ENCODE measurements at places on chromosomes 7 and 10.
A peak's percentile ranks its signal among the peaks of the same experiment; 100 is the strongest.

- DNase-seq = peak; percentile 7
These were observed 63.8 kb upstream of the NPS start for GRCh38 chr10:127485153-127485857.

DNA sequence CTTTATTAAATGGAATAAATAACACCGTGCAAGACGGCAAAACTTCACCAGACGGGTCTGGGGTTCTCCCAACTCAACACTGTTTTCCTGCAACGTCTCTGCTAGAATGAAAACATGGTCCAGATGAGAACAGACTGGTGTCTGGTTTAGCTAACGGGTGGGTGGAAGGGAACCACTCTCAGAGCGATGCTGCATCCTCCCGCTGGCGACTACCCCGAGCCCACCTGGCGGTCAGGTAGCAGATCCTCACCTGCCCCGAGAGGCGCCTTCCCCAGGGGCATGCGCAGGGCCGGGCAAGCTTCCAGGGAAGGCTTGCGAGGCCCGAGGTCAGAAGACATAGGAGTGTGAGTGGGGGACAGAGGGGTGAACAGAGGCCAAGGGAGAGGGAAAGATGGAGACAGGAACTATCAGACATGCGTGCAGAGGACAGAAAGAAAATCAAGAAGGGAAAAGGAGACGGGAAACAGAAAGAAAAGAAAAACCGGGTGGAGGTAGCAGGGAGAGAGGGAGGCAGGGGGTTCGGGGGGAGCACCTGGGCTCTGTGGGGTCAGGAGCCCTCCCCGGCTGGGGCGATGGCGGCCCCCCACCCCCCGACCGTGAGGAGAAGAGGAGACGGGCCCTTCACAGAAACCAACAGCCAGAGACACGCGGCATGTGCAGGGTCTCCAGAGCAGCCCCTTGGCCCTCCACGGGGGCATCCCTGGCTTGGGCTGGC lies 222.0 kb downstream of the MAD1L1 start:
- no peak for DNase-seq

DNA sequence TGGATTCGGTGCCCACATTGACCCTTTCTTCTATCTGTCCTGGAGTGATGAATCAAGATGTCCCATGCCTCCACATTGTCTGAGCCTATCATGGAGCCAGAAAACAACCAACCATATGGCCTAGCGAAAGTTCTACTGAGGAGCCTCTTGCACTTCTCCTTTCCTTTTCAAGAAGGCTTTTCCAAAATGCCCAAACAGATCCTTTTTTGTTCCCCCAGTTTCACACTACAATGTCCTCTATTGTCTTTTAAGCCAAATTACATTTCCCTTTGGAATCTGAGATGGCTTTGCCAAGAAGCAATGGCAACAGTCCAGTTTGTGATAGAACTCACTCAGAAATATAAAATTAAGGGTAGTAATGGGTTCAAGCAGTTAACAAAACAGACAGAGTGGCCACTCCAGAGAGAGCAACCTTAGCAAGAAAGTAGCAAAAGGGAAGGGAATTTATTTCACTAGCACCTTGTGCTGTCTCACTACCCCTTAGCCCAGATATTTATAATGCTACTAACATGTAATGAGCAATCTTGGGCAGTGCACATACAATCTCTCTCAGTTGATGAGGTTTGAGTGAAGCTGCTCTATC lies 194.6 kb upstream of the PDE1C start:
- DNase-seq = no peak

DNA sequence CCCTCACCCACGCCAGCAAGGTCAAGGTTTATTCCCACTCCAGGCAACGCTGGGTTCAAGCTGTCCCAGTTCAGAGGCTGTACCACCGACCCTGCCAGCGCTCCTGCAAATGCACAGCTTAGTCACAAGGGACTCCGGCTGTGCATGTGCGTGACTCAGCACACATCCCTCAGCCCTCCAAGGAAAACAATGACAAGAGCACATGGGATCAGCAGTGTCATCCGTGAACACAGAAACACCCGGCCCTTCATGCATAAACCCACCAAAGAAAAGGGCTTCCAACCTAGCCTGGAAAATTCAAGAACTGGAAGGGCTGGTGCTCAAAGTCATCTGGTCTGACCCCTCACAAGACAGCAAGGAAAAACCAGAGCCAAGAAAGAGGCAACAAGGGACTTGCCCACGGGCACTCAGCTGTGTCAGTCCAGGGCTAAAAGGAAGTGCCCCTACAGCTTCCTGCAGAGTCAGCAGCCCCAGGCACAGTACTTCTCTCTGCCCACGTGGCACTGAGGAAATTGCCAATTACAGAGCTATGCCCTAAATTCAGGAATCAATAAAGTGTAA lies 106.1 kb downstream of the KCNMA1 start:
- no peak for DNase-seq

- DNase-seq = no peak
These were observed 92.4 kb downstream of the GLI3 start for GRCh38 chr7:42144604-42145003.

- no peak for DNase-seq
These were observed 110.8 kb upstream of the PPP2R2D start for GRCh38 chr10:131790021-131790420.

DNA sequence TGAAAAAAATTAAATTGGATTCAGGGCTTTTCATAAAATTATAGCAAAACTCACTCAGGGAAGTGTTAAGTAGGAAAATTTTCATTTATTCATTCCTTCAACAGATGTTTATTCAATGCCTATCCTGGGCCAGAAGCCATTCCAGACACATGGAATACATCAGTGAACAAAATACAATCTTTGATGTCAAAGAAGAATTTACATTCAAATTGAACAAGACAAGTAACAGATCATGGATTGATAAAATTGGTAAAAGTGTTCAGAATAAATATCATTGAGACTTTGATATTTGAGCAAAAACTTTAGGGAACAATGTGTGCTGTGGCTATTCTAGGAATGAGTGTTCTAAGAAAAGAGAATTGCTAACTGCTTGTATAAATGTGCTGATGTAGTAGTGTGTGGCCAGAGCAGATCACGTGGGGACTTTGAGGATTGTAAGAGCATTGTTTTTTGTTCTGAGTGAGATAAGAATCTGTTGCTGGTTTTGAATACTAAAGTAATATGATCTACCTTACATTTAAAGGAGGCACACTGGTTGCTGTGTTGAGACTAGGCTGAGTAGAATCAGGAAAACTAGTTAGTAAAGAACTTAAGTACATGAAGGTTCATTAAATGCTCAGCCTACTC lies 957.2 kb downstream of the PCDH15 start:
- peak; percentile 27 for DNase-seq

DNA sequence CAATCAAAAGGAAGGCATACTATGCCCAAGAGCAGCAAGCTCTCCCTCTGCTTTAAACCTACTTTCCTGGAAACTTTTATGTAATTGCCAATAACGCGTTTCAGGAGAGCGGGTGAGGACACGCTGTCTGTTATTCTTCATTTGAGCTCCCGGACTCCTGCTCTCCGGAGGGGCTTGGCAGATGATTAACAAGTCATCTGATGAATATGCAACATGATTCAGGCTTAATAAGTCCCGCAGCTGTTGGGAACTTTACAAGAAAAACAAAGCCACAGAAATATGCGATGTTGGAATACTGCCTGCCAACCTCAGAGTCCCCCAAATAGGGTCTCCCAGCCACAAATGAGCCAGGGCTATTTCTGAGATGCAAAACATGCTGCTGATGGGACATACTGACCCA lies 348.0 kb downstream of the GPAM start:
- peak; percentile 57 for DNase-seq

DNA sequence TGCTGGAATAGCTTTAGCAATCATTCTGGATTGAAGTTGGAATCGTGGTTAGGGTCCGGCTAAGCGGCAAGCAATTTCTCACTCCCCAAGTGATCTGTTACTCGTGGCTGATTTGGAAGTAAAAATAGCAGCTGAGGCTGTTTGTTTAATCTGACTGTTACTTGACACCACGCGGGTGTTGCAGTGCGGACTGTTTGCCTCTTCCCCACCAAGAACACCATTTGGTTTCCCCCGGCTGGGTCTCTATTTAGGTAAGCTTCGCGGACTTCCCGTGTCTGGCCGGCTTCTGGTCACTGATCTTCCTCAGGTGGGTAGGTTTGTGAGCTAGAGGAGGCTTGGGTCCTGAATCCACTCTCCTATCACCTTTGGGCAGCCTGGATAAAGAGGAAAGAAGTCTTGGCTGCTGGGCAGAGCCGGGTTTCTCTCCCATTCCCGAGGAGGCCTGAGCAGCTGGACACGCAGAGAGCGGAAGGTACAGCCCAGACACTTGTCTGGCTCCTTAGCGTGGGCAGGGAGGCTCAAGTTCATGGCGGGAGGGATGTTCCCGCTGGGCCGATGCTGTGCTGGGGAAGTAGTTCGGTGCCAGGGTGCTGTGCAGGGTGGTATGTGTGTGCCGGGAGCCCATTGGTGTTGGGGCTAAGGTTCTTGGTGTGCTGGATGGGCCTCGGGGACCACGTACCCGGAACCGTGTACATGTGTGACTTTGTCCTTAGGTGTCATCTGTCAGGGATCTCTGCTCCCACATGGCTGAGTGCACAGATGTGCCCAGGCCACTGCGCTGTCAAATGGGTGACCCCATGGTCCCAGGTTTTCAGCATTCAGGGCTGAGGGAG lies at the start of gene C10orf71:
Gene C10orf71 (plus strand): TSS at position 188 of the 833 bp plus-strand sequence. CDS start 23,376 bp downstream, outside the sequence.
- peak; percentile 49 for DNase-seq

DNA sequence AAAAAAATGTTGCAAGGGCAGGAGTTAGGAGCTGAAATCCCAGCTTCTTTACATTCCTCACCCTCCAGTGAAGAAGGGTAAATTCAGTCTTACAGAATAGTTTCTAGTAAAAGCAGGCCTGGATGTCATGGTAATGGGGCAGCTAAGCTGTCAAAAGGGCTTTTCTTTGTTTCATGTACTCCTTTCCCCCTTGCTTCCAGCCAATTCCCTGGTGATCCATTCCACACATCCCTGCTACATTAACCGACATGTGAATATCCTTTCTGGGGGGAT lies 36.0 kb downstream of the RHEB start:
- DNase-seq = no peak

- DNase-seq = peak; percentile 25
These were observed 59.3 kb downstream of the BMPER start for GRCh38 chr7:33964417-33965182.

DNA sequence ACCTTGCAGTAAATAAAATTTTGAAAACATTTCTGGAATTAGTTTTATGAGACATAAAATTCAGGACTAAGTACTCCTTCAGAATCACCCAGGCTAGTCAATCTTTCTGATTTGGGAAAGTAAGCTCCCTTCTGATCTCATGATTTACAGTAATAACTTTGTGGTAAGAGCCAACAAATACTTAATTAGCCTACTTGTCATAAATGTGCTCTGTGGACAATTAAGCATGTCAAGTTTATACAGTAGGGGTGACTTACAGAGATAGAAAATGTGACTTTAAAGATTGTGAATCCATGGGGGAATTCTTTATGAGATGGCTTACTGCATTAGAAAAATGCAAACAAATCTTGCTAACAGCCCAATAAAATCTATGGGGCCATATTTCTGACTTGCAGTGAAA lies 616.9 kb upstream of the GHITM start:
- DNase-seq = no peak

GRCh38 chr7:109215341-109215740 lies 645.7 kb downstream of the DNAJB9 start:
- no peak for DNase-seq

DNA sequence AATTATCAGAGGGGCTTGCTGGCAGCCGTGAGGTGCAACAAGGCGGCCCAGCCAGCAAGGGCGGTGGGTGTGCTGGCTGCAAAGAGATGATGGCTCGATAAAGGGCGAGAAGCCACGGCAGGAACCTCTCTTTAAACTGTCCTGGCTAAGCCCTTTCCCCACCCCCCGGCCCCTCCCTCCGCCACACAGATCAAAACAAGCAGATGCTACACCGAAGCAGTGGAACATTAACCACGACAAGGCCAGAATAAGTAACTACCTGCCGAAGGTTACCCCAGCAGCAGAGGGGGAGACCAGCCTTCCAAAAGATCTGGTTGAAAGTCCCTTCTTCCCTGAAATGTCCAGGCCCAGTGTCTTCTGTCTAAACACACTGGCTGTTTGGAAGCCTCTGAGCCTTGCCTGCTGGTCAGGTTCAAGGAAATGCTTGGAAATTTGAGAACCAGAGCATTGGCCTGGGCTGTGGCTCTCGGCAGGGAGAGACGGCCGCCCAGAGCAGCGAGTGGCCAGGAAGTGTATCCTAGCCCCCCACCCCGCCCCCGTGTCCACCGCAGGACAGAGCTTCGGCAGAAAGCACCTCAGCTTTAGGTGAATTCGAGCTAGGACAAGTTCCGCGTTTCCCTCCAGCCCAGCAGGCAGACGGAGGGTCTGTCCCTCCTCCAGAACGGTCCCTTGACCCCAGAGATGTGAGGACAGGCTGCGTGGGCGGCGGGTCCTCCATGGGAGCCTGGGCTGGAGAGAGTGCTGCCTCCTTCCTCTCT lies 2.1 kb downstream of the FAM20C start:
- no peak for DNase-seq

DNA sequence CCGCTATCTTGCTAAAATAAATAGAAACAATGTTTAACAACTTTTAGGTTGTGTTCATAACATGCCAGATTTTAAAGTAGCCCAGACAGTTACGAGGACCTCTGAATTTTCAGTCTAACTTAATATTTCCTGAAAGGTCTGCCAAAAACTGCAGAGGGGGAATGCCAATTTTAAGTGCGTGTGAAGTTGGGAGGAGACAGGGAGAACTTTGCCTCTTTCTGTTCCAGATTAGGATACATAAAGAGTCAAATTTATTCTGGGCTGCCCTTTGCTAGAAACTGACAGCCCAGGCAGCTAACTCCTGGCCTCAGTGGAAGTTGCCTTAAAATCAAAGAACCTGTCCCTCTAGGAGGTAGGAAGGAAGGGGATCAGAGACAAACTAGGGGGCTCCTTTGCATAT lies 52.3 kb upstream of the PIP4K2A start:
- no peak for DNase-seq

- no peak for DNase-seq
These were observed 711.0 kb upstream of the LRRTM3 start for GRCh38 chr10:66214721-66215404.

- DNase-seq = no peak
These were observed 952 bp downstream of the DNMBP start for GRCh38 chr10:100008708-100009282.

DNA sequence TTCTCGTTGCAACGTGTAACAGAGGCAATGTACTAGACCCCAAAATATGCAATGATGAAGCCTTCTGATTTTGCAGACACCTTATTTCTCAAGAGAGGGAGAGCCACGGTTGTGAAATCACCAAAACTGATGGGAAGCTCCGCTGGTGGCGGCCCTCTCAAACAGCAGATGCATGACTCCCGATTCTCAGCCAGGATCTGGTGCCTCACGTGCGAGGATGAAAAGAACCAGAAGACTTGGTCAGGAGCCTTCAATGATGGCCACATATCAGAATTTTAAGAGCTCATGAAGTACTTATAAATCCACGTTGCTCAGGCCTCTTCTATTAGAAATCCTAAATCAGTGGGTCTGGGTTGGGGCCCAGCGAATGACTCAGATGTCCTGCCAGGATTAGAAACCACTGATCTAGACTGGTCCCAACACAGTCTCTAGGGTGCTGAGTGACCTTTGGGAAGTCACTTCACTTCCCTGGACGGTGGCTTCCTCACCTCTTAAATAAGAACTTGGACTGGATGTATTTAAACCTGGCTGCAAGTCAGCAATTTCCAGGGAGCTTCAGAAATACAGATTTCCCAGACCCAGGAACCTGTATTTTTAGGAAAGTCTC lies 41.9 kb upstream of the FAM180A start:
- DNase-seq = no peak

- no peak for DNase-seq
These were observed 38.2 kb upstream of the JAKMIP3 start for GRCh38 chr10:132027423-132027983.

GRCh38 chr7:143217806-143218205 lies 4.0 kb upstream of the TAS2R40 start:
- no peak for DNase-seq

All from muscle of arm (tissue), 14 donors.